ENCODE measurements at places on chromosomes 12 and 14.

- no peak for DNase-seq
Observed at GRCh38 chr12:132289356-132290202, 39.8 kb downstream of the GALNT9 start.

GRCh38 chr12:11702959-11703358 is 53.5 kb downstream of the ETV6 start:
- DNase-seq: no peak

GRCh38 chr14:24312736-24313507 is 1.6 kb downstream of the LTB4R start:
- DNase-seq: peak; percentile 84

DNA sequence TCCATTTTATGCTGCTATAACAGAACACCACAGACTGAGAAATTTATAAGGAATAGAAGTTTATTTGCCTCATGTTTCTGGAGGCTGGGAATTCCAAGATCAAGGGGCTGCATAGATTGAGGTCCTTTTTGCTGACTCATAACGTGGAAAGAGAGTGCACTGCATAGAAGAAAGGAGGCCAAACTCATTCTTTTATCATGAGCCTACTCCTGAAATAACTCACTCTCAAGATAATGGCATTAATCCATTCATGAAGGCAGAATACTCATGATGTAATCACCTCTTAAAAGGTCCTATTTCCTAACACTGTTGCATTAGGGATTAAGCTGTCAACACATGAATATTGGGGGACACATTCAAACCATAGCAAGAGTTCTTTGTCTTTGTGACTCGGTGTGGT is 60.0 kb upstream of the FBXO33 start:
- no peak for DNase-seq

- no peak for DNase-seq
Observed at GRCh38 chr14:90630171-90630806, 185.9 kb downstream of the TTC7B start.

GRCh38 chr14:58870961-58871360 is 233.2 kb downstream of the DACT1 start:
- DNase-seq: no peak

DNA sequence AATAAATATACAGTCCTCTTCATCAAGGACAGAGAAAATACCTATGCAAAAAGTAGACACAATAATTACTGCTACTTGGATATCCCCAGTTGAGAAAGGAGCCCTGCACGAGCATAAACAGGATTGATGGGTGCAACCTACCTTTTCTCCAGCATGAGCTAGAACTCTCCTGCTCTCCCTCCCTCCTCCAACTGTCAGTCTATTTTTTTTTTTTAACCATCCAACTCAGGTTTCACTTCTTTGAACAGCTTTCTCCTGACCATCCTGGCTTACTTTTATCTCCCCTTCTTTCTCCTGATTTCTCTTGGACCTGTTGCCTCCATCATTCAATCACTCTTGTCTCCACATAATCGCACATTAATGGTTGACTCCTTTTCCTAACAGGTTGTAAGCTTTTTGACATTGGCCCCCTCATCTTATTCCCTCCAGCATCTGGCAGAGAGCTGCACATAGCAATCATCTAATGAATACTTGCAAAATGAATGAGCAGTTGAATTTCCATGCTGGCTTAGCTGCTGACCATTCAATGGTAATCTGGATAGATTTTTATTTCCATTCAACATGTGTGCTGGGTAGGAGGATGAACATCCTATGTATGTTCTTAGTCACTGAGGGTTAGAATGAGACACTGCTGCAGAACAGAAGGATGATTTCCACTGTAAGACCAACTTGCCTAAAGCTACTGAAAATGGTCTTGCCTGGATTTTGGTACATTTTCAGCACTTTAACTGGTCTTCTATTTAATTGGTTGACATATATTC is 24.4 kb downstream of the MYBPC1 start:
- DNase-seq: no peak

- DNase-seq: no peak
Observed at GRCh38 chr12:118103201-118103600, 610 bp downstream of the VSIG10 start.

Data from KG1 (cell line).